ENCODE measurements at places on chromosomes 3 and 15.

DNA sequence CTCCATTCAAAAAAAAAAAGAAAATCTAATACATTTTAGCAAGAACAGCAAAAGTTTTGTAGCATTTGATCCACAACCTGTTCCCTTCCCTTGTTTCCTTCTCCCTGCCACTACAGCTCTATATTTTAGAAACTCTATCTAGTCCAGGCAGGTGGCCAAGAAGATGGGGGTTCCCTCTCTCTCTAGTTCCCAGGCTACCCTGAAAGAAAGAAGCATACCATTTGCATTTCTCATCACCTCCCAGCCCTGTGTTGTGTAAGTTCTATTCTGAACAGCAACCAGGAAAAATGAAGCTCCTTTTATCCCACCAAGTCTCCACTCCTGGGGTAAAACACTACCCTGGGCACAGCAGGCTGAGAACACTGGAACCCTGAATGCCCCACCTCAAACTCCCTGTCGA is 100.0 kb downstream of the PCCB start:
- no peak for DNase-seq

GRCh38 chr3:2792432-2792831 is 317.7 kb downstream of the IL5RA start:
- no peak for DNase-seq

GRCh38 chr3:134313847-134314587 is 60.2 kb downstream of the AMOTL2 start:
- no peak for DNase-seq

- DNase-seq, result no peak
Measured at GRCh38 chr3:57112206-57112605, 51.7 kb downstream of the SPATA12 start.

GRCh38 chr3:187079090-187080022 is 59.9 kb downstream of the RPL39L start:
- no peak for DNase-seq

DNA sequence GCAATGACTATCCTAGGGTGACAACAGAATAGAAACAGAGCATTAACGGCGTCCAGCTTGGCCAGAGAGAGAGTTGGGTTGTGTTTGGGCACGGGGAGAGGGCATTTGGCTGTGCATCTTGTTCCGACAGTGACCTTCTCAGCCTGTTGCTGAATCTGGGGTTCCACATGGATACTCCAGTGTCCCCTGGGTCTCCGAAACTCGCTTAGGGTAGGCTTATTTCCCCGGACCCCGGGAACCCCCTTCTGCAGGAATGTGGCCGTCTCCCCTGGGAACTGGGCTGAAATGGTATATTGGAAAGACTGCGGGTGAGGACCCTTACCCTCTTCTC is 7.9 kb downstream of the SHOX2 start:
- DNase-seq, result no peak

- DNase-seq, result no peak
Measured at GRCh38 chr3:161793194-161793930, 296.8 kb downstream of the OTOL1 start.

Data from stimulated activated CD4-positive, alpha-beta T cell treated with anti-CD3 and anti-CD28 coated beads, Interleukin-1b, Interleukin-23, amount 100 ng/mL, for 24 hours (primary cell).